GF-D8 (cell line): ENCODE measurements at places on chromosomes 5 and 9.

DNA sequence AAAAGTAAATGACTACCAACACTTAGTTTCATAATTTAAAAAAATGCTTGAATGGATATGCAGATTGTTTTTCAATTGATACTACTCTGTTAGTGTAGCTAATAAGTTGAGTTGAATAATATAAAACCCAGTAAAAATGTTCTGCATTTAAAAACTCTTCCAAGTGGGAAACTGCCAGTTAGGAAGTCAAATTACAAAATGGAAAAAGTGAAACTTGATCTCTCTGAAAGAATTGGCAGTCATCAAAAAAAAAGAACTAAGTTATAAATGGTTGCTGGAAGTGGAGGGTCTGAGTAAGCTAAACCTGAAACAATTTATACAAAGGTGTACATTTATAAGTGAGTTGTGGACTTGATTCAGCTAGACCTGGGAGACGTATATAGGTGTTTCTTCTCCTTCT is 52.4 kb downstream of the VCAN start:
- no peak for DNase-seq

GRCh38 chr5:72145348-72145747 is 38.1 kb downstream of the MAP1B start:
- DNase-seq: no peak

- no peak for DNase-seq
Measured at GRCh38 chr5:176438959-176439757, 9.0 kb upstream of the FAF2 start.

GRCh38 chr9:3746296-3747275 is 220.8 kb upstream of the RFX3 start:
- DNase-seq: no peak

GRCh38 chr5:54844905-54845566 is 140.4 kb downstream of the ESM1 start:
- DNase-seq: no peak

GRCh38 chr5:172872997-172873491 is 39.0 kb downstream of the ERGIC1 start:
- DNase-seq: no peak

DNA sequence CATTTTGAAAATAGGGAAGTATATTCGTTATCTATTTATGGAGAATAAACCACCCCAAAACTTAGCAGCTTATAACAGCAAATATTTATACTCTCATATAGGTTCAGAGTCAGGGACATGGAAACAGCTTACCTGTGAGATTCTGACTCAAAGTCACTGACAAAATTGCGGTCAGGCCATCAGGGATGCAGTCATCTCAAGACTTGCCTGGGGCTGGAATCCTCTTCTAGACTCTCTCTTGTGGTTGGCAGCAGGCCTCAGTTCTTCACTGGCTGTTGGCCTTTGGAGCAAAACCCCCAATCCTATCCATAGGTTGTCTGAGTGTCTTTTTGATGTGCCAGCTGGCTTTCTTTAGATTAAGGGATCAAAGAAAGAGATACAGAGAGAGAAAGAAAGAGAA is 275.6 kb downstream of the SEC61B start:
- no peak for DNase-seq
